IMR-90 (cell line): ENCODE measurements at places on chromosomes 5 and 9. TPM values are rescaled to one million over a fixed set of nuclear protein-coding genes. Genes with fewer than 3 reads are reported as not detected.

The SLC1A3 gene
- total RNA-seq: 0.56 and 1.3 TPM in 2 replicates

The SCGB3A1 gene
- not detected in 2 replicates for total RNA-seq

The TLX3 gene
- total RNA-seq: not detected in 2 replicates

The TEX48 gene
- not detected in 2 replicates for total RNA-seq

The CARD9 gene
- total RNA-seq: 0.36 and 1.1 TPM in 2 replicates
